ENCODE measurements at places on chromosomes 3 and 15.

DNA sequence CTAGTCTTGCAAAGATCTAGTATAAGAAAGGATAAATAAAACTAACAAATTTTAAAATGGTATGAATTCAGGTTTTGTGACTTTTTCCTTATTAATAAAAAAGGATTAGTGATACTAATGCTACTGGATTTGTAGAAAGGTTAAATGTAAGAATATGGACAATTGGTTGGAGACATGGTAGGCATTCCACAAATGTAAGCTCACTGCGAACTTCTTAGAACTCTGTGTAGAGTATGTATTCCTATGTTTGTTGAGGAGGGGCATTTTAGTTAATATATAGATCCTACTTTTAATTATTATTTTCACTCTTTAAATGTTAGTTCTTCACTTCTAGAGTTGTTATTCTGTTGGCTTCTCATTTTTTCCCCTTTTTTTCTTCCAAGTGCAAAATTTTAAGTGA, 414.3 kb downstream of the RBMS3 start:
- DNase-seq: no peak

DNA sequence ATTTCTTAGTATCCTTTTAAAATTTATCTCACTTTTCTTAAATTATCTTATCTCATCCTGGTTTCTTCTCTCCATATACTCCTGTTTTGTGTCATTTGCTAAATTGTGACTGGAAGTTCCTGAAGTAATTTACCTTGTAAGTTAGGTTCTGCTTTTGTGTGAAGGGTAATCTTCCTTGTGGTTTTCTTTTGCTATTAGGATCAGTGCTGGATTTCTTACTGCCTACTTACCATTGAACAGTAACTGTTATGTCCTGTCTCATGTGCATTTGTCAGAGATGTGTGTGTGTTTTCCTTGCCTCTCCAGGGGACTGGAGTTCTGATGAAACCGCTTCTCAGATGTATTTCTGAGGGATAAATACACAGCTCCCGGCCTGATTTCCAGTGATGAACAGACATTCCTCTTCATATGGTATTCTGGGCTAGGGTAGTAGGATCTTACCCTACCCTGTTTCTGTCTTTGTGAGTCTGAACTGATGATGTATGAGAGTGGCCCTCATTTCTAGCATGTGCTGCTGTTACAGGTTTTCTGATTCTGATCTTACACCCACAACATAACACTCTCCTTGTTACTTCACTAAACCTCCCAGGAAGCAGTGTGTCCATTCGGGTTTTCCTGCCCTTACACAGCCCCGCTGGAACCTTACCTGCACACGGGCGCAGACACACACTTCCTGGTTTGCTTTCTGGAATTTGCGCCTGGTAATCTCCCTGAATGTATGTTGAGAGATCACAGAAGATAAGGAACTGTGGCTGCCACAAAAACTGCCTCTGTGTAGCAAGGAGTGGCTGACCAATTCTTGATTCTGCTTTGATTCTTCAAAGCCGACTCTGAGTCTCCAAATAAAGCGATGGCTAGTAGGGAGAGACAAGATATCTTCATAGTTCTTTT, 14.7 kb downstream of the PAK2 start:
- DNase-seq: no peak

DNA sequence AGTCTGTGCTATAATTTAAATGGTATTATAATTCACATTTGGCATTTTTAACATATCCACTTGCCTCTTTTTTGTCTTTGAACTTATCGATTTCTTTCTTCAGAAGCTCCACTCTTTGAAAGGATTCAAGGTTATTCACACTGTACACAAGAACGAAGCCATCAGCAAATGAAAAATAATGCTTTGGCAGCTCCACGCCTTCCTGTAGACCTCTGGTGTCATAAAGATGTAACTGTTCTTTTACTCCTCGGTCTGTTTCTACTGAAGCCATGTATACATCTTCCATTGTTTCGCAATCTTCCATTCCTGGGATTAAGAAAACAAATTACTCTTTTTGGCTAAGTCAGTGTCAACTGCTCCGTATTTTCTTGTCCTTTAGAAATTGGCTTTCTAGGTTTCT, 16.0 kb downstream of the NKIRAS1 start:
- no peak for DNase-seq

- DNase-seq: no peak
Observed at GRCh38 chr3:39637807-39638206, 170.3 kb downstream of the MOBP start.

DNA sequence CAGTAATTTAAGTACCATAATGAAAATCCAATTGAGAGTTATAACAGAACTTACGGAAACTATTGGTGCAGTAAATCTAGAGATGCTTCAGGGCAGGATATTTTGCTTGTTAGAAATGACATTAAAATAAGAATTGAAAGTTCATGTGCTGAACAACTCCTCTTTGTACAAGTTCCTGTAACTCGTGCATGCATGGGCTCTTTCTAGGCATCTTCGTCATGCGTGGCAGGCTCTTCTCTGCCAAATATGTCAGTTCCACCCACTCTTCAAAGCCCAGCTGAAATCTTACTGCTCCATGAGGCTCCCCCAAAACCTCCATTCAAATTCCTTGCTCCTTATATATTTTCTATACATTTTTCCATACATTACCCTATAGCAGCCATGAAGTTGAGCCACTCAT, 48.7 kb downstream of the FBN1 start:
- no peak for DNase-seq

GRCh38 chr15:89760303-89761008, 9.4 kb upstream of the MESP1 start:
- no peak for DNase-seq

GRCh38 chr3:72632129-72632528, 216.1 kb downstream of the SHQ1 start:
- no peak for DNase-seq

DNA sequence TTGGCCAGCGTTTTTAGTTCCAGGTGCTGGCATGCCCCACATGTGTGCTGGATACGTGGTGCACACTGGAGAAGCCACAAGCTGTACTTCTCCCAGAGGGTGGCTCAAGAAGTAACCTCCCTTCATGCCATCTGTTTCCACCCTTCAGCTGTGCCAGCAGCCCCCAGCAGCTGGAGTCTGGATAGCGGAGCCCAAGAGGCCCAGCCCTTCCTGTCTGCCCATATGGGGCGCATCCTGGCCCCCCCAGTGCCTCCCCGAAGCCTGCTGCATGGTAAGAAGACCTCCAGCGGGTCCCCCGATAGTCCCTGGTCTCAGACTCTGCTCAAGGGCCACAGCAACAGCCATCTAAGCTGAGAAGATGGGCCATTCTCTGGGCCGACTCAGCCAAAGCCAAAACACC, 5.8 kb upstream of the MANF start:
- no peak for DNase-seq

- DNase-seq: no peak
Observed at GRCh38 chr3:194370753-194371152, 1.2 kb upstream of the LRRC15 start.
